ENCODE measurements at places on chromosomes 2 and 18.

- DNase-seq: no peak
These were observed 376.5 kb downstream of the ALK start for GRCh38 chr2:29544917-29545316.

DNA sequence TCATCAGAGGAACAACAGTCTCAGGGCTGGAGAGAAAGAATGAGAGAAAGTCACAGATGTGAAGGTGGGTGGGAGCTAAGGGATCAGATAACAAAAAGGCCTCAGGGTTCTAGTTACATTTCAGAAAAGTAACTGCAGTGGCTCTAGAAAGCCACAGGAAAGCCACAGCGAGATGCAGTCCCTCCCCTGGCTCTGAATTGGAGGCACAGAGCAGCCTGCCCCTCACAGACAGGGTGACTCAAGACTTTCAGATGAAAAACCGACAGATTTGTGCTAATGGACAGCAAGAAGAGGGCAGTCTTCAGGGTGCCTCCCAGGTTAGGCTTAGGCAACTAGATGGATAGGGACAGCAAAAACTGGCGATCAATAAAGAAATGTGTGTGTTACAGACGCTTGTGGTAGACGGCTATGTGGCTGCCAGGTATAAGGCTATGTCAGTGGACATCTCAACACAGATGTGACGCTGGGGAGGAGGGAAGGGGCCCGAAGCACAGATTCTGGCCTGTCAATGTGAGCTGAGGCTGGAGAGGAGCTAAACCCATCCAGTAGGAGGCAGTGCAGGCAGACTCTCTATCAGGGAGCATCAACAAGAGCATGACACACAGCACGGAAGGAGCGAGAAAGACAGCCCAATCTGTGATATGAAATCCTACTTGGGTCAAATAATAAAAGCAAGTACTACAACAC, 26.2 kb downstream of the UNC50 start:
- peak; percentile 54 for DNase-seq

DNA sequence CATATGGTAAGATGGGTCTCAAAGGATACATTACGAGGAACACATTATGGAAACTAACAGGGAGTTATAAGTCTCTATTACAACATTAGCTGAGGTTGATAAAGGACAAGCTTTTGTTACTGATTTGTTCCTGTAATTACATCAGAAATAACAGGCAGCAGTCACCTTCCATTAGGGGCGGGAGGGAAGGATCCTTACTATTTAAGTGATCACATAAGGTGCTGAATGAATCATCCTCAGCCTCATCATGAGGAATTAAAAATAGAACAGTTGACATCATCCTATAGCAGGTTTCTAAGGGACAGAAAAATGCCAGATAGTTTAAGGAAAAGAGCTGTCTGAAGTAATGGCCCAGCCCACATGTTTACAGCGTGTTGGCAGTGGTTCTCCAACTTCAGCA, 86.9 kb upstream of the MGAT5 start:
- DNase-seq: no peak

GRCh38 chr2:37232131-37232933, 874 bp downstream of the NDUFAF7 start:
- DNase-seq: peak; percentile 56

GRCh38 chr2:102789349-102790090, 27.7 kb downstream of the TMEM182 start:
- DNase-seq: no peak

- DNase-seq: no peak
These were observed 17.5 kb downstream of the YWHAQ start for GRCh38 chr2:9613291-9613690.

GRCh38 chr2:216878072-216878471, 18.2 kb upstream of the TNP1 start:
- no peak for DNase-seq

DNA sequence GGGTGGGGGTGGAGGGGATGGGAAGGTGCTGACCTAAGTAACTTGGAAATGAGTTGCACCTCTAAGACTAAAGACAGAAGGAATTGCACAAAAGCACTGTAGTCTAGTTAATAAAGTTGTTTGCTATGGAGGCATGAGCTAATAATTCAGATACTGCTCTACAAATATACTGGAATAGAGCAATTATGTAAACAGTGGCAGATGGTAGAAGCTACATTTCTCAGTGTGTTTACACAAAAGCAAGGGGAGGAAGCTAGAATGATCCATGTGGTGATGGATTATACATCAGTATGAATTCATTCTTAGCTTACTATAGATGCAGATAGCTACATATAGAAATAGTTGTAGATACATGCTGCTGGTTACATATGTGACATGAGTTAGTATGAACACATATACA, 27.6 kb upstream of the UBE2F start:
- no peak for DNase-seq

- no peak for DNase-seq
These were observed 158.0 kb downstream of the BARD1 start for GRCh38 chr2:214651451-214651850.

DNA sequence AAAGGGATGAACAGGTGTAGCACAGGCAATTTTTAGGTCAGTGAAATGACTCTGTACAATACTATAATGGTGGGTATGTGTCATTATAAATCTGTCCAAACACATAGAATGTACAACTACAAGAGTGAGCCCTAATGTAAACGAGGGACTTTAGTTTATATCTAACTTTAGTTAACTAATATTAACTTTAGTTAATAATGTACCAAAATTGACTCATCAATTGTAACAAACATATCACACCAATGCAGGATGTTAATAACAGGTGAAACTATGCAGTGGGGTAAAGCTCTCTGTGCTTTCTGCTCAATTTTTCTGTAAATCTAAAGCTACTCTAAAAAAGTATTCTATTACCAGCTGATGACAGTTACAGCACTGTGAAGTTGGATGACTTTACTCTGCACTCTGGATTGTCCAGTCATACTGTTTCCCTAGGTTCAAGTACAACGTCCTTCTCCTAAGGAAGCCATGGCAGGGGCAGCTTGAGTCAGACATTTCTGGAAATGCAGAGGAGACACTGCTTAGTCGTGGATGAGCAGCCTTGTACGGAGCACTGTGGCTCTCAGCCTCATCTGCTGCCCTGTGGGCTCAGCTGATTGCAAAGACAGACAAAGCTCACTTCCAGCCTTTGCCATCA, 26.1 kb downstream of the TGFA start:
- DNase-seq: no peak

DNA sequence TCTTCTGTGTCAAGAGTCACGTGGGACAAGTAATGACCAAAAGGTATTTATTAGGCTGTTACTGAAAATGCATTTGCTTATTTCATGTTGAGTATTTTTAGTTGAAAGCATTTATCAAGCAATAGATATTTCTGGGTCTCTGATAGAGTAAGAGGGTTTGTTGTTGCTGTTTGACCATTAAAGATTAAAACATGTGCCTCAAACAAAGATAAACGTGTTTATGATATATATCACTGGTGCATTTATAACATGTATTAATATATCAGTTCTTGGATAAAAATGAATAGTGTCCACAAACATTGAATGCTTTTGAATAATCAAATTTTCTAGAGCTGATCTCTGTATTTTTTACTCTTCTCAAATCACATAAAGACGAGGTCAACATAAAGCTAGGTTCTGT, 467.7 kb downstream of the THSD7B start:
- no peak for DNase-seq

GRCh38 chr18:68024716-68025115, 508.2 kb upstream of the DSEL start:
- DNase-seq: no peak

DNA sequence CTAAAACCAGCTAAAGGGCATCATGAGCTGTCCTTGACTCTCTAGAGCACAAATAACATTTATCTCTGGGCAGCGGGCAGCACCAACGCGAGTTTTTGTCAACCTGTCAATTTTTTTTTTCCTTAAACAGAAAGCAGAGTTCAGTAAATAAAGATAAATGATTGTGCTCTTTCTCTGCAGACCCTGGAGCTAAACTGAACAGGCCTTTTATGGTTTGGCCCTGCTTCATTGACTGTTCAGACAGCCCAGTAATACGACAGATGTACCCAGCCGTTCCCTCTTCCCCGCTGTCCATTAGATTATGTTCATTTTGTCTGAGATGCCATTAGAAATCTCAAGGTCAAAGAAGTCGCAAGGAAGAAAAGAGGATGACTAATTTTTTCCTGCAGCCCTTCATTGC, 280.5 kb upstream of the PIK3C3 start:
- no peak for DNase-seq

GRCh38 chr2:43537137-43537536, 58.7 kb downstream of the THADA start:
- DNase-seq: no peak

DNA sequence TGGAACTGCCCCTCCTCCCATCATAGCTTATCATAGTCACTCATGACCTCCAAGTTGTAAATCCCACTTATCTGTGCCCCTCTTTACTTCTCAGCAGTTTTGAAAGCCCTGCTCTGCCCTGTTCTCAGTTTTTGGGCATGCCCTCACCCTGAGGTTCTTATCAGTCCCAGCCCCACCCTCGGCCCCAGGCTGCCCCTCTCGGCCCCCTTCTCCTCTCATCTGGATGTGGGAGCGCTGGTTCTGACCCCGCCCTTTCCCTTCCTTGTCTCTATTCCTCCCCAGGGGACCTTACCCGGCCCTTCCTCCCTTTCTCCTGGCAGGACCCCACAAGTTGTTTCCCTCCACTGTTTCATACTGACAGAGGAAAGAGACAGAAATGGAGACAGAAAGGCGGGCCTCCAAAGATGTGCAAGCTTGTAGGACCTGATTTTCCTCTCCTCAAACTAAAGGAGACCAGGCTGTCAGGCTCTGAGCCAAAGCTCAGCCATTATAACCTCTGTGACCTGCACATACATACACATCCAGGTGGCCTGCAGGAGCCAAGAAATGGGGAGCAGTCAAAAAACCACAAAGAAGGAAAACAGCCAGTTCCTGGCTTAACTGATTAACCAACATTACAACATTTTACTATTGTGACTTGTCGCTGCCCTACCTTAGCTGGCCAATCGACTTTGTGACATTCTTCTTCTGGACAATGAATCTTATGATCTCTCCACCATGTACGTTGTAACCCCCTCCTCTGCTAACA, 171.0 kb upstream of the HS6ST1 start:
- DNase-seq: no peak

- no peak for DNase-seq
These were observed 66.5 kb upstream of the SLC1A4 start for GRCh38 chr2:64922482-64923384.

DNA sequence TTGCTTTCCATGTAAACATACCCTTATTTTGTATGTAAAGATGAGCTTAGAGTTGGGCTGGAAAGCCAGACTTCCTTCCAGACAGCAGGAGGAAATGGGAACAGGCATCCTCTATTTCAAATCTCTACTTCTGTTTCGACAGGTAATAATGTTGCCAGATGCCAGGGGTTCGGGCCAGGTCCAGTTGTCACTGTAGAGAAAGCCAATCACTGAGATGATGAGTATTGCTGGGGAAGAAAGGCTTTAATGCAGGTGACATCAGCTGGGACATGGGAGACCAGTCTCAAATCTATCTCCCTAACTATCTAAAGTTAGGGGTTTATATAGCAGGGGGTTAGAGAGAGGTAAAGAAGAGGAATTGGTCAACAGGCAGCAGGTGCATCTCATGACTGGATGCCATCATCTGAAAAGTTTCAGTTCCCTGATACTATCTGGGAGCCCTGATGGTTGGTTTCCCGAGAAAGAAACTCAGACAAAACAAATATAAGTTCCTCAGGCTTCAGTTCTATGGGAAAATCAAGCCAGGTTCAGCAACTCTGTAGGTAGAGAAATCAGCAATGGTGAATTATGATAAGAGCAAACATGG, 9.3 kb upstream of the MTCL1 start:
- DNase-seq: no peak

DNA sequence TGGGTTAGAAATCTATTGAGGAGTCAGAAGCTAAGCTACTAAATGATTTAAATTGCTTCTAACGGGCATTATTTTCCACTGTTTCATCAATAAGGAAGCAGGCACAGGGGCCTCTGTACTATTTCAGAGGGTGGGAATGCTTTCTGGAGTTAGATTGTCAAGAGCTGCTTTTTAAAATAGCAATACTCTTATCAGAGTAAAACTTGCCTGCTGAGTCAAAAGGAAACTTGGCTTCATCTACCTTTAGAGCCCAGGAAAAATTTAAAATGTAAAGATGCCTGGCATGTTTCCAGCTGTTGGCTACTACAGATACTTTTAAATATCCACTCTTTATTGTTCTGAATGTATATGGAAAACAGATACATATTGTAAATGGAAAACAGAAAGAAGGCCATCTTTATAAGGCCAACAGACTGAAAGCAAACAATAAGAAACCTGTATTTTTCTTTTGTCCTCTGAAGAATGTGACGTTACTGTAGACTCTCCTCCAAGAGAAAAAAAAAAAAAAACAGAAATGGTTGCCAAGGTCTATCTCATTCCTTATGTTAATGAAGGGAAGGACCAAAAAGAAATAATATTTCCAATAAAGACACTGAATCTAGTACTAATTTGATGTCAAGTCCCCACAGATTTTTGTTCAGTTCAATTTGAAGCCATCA, 79.1 kb downstream of the FIGN start:
- DNase-seq: no peak

GRCh38 chr18:79849328-79850207, 51.8 kb downstream of the KCNG2 start:
- no peak for DNase-seq

Measured in NCI-H82 (cell line).